ENCODE measurements at places on chromosomes 7 and 10.

GRCh38 chr7:45601094-45601493 is 26.9 kb downstream of the ADCY1 start:
- no peak for DNase-seq

DNA sequence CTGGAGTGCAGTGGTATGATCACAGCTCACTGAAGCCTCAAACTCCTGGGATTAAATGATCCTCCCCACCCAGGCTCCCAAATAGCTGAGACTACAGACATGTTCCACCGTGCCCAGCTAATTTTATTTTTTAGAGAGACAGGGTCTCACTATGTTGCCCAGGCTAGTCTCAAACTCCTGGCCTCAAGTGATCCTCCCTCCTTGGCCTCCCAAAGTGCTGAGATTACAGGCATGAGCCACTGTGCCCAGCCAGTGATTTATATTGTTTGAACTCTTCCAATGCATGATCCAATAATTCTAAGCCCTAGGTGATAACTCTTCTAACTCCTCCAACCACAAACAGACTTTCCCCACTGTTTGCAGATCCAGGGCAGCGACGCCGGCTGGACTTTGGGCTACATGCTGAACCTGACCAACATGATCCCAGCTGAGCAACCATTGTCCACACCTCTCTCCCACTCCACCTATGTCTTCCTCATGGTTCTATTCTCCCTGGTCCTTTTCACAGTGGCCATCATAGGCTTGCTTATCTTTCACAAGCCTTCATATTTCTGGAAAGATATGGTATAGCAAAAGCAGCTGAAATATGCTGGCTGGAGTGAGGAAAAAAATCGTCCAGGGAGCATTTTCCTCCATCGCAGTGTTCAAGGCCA is 41.8 kb upstream of the CC2D2B start:
- DNase-seq: no peak

GRCh38 chr10:132656283-132657126 is 118.9 kb downstream of the INPP5A start:
- no peak for DNase-seq

- DNase-seq: no peak
Observed at GRCh38 chr7:22323714-22324113, 33.2 kb downstream of the RAPGEF5 start.

GRCh38 chr7:136030867-136031318 is 53.7 kb upstream of the MTPN start:
- no peak for DNase-seq

DNA sequence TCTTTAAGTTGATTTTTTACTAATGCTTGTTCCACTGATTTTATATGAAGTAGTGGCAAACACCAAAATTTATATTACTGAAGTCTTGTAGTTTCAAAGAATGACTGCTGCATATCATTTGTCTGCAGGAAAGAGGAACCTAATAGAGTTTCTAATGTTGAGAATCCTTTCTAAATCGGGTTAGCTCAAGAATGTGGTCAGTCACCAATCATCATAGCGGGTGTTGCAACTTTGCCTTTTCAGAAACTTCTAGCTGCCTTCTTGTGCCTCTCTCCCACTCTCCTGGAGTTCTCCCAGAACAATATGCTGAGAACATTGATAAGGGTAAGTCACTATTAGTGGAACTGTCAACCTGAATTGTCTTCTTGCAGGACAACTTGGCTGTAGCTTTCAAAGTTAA is 524.8 kb upstream of the SORCS1 start:
- peak; percentile 7 for DNase-seq

- DNase-seq: no peak
Observed at GRCh38 chr7:116041615-116042014, 11.1 kb upstream of the TFEC start.

GRCh38 chr7:75992083-75992755 is 2.2 kb downstream of the TMEM120A start:
- DNase-seq: no peak

- peak; percentile 71 for DNase-seq
Observed at GRCh38 chr7:140640727-140641523, at the start of gene DENND2A. DENND2A (minus strand) TSS chr7:140640813; CDS start chr7:140602397, 38,416 bp downstream.

- DNase-seq: peak; percentile 82
Observed at GRCh38 chr10:49534670-49535381, 4.1 kb downstream of the ERCC6 start.

- no peak for DNase-seq
Observed at GRCh38 chr10:63260860-63261251, 127.7 kb downstream of the NRBF2 start.

DNA sequence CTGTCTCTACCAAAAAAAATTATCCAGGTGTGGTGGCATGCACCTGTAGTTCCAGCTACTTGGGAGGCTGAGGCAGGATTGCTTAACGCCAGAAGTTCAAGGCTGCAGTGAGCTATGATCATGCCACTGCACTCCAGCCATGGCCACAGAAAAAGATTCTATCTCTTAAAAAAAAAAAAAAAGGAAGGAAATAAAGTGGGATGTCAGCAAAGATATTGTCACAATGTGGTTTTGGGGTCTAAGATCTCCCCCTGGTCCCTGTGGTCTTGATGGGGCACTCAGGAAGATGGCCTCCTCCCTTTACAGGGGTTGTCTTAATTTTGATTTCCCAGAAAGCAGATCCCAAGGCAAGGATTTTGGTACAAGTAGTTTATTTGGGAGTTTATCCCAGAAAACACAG is 7.4 kb upstream of the KAZALD1 start:
- DNase-seq: no peak

DNA sequence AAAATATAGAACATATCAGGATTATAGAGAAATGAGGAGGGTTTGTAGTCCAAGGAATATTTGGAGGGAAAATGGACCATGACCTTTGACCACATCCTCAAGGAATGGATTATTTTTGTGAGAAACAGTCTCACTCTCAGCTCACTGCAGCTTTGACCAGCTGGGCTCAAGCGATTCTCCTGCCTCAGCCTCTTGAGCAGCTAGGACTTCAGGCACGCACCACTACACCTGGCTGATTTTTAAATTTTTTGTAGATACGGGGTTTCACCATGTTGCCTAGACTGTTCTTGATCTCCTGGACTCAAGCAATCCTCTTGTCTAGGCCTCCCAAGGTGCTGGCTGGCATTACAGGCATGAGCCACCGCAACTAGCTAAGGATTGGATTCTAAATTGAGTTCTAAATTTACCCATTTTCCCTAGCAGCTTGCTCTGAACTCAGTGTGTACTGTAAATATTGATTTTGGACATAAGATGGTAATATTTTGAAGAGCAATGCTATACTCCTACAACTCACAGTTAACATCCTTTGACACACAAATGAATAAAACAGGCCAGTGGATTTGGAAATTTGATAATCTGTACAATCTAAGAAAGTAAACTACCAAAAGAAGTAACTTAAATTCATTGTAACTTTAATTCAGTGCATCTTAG is 73.8 kb downstream of the TET1 start:
- DNase-seq: no peak

GRCh38 chr10:11796474-11796873 is 26.7 kb upstream of the PROSER2 start:
- DNase-seq: no peak

DNA sequence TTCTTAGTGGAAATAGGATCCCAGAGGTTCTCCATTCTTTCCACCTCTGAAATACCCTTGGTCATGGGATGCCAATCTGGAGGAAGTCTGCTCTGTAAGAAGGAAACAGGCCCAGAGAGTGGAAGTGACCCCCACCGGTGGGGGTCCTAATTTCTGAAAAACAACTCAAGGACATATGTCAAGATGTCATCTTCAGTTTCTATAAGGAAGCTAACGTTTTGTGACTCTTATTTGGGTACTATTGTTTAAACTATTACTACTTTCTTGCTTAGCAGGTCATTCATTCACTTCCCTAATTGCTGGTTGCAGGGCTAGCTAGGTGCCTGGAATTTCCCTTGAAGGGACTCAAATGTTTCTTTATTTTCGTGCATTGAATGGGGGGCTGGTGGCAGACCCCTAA is 1.9 kb upstream of the ZNF775 start:
- DNase-seq: no peak

DNA sequence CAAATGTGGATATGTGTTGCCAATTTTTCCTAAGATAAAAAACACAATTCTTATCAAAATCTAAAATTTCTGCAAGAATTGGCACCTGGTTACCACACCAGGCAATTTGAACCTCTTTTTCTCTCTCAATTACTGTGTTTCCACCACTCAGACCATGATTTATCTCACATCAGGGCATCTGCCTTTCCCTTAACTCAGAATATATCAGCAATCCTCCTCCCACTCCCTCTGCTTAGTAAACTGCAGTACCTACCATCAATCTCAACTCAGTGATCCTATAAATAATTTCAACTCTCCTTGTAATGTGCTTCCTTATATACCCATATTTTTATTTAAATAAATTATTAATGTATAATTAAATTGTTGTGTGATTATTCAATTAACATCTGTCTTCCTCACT is 212.3 kb upstream of the PCDH15 start:
- DNase-seq: no peak

DNA sequence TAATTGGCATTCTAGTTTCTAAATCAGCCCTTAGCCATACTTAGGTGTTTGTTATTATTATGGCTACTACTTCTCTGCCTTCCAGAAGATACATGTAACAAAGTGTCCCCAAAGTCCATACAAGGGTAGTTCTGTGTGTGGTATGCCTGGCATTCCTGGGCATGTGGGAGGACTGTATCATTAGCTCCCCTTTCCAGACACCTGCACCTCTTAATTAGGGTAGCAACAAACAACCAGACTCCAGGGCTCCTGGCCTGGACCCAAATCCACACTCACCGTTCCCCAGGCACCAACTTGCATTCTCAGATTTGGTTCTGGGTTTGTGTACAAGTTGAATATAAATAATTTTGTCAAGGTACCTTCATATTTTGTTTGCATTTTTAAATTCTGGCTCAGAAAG is 15.5 kb upstream of the CALD1 start:
- no peak for DNase-seq

DNA sequence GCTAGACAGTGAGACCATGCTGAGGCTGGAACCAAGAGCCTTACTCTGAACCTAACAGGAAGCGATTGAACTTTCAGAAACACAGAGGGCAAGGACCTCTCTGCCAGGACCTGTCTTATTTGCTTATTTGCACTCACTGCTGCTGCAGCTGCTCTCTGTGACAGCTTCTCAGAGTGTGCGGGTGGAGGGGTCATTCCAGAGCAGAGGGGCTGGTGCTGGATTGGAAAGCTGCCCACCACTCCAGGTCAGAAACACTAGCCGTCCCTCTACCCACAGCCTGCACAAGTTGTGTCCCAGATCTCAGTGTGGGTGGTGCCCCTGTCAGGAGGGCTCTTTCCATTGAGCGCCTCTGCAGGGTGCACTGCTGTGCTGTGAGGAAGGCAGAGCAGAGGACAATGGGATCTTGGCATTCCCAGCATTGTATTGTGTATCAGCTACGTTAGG is 126.2 kb downstream of the CCNY start:
- DNase-seq: no peak

DNA sequence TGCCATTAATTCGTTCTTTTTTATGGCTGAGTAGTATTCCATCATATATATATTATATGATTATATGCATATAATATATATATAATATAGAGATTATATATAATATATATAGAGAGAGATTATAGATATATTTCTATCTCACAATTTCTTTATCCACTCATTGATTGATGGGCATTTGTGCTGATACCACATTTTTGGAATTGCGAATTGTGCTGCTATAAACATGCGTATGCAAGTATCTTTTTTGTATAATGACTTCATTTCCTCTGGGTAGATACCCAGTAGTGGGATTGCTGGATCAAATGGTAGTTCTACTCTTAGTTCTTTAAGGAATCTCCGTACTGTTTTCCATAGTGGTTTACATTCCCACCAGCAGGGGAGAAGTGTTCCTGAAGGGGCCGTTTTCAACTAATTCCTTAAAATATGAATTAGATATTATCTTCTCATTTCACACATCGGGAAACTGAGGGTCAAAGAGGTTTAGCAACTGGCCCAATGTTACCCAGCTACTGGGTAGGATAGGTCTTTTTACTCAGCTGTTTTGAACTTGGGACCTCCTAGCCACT is 16.5 kb downstream of the NFE2L3 start:
- DNase-seq: no peak

- DNase-seq: no peak
Observed at GRCh38 chr7:66213637-66214036, 8.5 kb downstream of the TPST1 start.

- no peak for DNase-seq
Observed at GRCh38 chr7:149875396-149875795, 1.6 kb downstream of the ATP6V0E2 start.

DNA sequence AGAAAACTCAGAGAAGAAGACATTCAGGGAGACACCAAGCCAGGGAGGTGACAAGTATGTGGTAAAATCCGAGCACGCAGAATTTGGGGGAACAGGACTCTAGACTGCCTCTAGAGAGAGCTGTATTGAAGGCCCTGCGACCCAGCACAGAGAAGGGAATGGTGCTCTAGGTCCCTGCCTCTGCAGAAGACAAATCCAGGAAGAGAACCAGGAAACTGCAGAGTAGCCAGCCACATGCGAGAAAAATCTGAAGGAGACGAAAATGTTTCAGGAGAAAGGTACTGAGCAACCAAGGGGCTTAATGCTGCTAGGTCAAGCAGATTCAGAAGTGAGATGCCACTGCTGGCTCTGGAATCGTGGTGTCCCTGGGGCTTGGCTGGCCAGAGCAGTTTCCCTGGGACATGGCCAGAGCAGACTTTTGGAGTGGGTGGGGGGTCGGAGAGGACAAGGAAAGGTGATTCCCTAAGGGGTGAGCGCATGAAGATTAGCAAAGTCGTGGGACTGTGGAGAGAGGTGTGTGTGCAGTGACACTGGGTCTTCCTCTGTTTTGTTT is 158.0 kb upstream of the KLF6 start:
- no peak for DNase-seq

DNA sequence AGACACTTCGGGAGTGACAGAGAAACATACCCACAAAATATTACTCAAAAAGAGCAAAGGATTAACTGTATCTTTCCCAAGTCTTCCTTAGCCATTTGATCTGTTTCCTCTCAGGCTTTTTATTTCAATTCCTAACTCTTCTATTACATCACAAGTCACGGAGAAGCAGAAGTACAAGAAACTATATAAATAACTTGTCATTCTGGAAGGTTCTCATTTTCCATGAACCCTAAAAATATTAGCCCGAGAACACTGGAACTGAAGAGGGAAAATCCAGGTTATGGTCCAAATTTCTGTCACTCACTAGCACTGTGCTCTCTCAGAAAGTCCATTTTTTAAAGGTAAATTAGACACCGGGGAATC is 98.0 kb downstream of the GRB10 start:
- no peak for DNase-seq

DNA sequence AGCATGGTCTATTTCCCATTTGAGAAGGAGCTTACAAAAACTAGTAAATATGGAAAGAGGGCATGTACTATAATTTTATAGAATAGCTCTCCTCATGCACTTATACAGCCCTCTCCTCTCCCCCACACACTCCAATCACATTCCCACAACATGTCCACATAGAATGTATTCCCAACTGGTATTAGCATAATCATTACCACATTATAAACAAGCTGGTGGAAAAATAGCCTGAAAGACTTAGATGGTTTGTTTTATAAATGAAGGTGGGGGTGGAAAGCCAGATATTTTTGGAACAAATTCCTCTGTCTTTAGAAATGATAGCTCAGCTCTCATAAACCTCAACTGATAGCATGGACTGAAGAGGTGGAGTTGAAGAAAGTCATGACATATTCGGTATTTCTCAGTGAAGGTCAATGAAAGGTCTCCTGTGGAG is 410.1 kb downstream of the SUGCT start:
- DNase-seq: no peak

- no peak for DNase-seq
Observed at GRCh38 chr10:132453470-132453861, 56.5 kb downstream of the PWWP2B start.

Data from foreskin fibroblast (primary cell).